Retinal pigment epithelial cell (primary cell): ENCODE measurements at places on chromosomes 11 and 22.

- DNase-seq = peak; percentile 43
These were observed 34.9 kb upstream of the DAGLA start for GRCh38 chr11:61645179-61645868.

DNA sequence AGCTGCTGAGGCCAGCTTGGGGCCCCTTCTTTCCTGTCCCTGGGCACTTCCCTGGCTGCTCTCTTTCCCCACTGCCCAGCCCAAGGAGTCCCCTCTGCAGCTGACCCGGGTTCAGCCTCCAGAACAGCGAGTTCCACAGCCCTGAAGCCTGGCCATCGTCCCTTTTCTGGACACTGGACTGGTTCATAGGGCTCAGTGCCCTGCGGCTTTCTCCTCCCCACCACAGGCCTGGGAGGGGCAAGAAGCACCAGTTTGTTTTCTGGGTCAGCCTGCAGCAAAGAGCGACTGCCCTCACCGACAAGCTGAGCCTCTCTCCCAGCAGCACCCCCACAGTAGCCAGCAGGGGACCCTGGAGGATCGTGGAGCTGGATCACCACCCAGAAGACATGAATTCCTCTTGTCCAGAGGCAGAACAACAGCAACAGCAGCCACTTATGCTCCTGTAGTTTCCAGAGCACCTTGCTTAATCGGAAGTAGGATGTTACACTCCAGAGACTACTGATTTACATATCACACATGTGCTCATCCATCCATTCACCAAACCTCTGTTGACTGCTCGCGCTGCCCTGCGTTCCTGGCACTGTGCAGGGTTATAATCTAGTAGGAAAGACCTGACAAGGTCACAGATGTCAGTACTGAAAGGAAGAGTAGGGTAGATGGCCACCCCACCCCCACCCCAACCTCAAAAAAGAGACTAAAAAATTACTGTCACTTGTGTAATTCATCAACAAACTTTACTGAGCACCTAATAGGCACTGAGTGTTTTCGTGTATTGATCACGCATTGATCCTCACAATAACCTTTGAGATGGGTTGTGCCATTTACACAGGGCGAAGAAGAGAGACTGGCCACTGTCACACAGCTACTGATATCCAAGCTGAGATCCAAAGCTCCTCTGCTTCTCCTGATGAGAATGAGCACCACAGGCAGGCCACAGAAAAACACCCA lies 13.0 kb upstream of the CXCR5 start:
- DNase-seq = no peak

GRCh38 chr22:23212061-23213021 lies 32.0 kb downstream of the BCR start:
- no peak for DNase-seq

DNA sequence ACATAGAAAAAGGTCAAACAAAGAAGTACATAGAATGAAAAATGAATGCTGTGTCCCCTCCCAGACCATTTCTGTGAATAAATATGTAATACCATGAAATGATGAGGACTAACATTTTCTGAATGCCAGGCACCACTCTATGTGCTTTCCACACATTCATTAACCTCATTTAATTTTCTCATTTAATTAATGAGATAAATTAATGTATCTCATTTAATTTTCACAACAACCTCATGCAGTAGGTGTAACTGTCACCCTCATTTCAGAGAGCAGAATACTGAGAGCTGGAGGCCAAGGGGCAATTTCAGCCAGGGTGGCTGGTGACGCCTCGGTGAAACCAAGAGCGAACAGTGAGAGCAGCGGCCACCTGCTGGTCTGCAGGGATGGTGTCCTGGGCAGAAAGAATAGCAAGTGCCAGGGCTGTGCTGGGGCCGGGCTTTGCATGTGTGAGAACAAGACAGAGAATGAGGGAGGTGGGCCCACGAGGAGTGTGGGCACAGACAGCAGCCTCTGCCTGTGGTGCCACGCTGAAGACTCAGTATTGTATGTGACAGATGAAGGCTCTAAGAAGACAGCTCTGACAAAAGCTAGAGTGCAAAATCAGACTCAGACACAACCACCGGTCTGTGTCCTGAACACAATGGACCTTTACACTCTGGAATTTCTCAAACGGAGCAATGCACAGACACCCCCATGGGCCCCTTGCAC lies 1.8 kb upstream of the SERPIND1 start:
- DNase-seq = no peak

DNA sequence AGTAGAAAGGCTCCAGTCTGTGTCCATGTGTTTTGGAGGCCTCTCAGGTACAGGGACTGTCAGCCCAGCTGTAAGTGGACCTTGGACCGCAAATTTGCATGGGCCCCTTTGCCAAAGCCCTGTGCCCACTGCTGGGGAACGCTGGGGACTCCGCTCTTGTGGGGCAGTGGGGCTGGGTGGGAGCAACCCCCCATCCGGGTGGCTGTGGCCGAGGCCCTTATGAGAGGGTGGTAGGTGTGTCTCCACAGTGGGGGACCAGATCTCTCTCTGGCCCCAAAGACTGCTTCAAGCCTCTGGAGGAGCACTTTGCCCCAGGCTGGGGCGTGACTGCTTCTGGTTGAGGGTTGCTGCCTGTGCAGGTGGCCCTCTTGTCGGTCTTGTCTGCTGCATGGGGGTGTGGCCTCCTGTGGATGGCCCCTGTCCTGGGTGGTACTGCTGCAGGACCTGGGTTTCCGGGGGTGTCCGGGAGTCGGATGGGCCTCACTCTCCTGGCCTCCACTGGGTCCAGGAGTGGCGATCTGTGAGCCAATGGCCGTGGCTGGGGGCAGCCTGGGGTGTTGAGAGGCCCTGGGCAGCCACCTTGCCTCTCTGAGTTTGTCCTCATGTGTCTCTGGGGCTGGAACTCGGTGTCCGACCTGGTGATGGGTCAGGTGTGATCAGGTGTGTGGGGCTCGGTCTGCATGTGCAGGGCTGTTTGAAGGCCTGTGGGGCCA lies 15.9 kb downstream of the KCNQ1 start:
- DNase-seq = no peak

DNA sequence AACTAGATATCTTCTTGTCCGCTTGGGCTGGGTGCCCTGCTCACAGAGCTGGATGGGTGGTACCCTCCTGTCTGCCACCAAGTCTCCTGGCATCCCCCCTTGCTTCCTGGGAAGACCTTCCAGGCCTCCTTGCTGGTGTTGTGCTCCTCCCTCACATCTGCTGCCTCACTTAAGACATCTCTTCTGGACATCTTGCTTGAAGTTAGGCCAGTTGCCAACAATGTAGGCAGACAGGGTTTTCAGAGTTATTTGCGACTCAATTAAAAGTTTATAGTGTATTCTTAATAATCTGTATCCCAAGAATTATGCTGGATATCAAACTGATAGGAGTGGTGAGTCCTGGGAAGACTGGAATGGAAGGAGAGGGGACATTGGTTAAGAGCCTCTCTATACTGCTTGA lies 64.0 kb upstream of the TNRC6B start:
- no peak for DNase-seq

- DNase-seq = no peak
These were observed 31.9 kb downstream of the OPCML start for GRCh38 chr11:133500435-133500834.

GRCh38 chr11:114447892-114448291 lies 8.6 kb downstream of the REXO2 start:
- no peak for DNase-seq

DNA sequence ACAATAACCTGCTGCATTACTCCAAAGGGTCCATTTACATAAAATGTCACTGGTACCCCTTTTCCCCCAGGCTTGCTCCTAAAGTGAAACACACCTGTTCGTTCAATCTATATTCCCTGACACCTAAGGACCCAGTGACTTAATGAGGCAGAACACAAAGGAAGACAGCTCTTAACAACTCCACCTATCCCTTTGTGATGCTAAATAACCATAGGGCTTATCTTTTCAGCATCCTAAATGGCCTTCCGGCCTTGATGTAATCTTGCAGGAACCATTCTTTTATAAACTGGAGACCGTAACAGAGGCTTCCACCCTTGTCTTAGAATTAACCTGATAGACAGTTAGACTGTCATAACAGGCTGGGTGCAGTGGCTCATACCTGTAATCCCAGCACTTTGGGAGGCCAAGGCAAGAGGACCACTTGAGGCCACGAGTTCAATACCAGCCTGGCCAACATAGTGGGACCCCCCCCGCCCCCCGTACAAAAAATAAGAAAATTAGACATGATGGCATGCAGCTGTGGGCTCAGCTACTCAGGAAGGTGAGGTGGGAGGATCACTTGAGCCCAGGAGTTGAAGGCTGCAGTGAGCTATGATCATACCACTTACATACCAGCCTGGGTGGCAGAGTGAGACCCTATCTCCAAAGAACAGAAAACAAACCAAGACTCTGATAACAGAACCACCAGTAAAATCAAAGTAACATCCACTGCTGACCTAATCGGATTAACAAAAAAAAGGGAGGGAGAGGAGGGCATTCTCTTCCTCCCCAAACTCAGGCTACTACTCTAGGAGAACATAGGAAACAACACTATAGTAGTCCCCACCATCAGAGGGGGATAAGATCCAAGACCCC lies 5.1 kb downstream of the CHEK2 start:
- DNase-seq = no peak

DNA sequence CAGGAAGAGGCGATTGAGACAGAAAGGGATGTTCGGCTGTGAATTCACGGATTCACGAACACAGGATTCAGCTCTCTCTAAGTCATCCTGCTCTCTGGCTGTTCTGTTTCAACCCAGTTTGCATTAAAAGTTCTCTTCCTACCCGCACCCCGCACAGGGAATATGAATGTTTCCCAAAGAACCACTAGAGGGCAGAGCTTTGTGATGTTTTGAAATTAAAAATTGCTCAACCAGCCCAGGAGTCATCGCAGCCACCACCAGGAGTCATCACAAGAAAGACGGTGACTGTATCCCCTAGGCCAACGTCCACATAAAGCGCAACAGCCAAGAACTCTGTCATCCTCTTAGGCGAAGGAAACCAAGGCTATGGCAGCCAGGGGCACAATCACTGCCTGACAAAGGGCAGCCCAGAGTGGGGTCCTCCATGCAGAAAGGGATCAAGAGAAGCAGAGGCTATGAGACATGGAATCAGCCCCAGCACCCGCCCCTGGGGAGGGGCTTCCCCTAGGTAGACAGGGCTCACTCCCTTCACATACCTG lies 122.4 kb downstream of the WT1 start:
- DNase-seq = no peak

DNA sequence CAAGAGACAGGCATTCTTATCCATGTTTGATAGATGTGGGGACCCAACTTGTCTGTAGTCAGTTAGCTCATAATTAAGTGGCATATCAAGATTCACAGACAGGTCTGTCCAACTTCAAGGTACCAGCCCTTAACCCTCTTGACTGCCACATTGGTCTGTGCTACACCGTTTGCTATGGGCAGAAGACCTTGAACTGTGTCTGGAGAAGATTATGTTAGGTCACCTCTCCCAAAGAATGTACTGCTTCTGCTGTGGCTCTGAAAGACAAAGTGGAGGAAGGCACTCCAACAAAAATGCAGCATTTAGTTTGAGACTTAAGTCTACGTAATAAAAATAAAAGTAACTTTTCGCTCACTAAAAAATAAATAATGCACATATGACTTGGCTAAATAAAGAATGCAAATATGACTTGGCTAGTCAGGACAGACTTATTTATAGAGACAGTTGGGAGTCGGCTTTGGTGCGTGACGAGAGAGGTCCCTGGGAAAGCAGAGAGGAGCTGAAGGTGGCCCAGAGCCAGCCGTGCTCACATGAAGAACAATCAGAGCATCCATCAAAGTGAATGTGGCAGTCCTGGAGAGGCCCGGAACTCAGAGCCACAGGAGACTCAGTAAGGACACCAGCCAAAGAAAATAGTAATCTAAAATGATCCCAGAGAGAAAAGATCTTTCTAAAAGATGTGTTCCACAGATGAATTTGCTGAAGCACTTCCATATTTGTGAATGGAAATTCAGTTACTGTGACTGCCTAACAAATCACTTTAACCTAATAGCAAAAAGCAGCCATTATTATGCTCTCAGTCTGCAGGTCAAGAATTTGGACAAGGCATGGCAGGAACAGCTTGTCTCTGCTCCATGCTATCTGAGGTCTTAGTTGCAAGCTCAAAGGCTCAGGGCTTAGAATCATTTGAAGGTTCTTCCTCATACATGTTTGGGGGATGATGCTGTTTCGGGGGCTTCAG lies 35.0 kb downstream of the CWC15 start:
- DNase-seq = no peak

- no peak for DNase-seq
These were observed 61.5 kb downstream of the CACNG2 start for GRCh38 chr22:36641902-36642640.

GRCh38 chr11:121248496-121248895 lies 44.1 kb upstream of the SC5D start:
- no peak for DNase-seq

GRCh38 chr11:121841487-121842191 lies 274.4 kb downstream of the BLID start:
- peak; percentile 69 for DNase-seq

GRCh38 chr11:76314741-76315090 lies 66.2 kb downstream of the THAP12 start:
- DNase-seq = no peak

DNA sequence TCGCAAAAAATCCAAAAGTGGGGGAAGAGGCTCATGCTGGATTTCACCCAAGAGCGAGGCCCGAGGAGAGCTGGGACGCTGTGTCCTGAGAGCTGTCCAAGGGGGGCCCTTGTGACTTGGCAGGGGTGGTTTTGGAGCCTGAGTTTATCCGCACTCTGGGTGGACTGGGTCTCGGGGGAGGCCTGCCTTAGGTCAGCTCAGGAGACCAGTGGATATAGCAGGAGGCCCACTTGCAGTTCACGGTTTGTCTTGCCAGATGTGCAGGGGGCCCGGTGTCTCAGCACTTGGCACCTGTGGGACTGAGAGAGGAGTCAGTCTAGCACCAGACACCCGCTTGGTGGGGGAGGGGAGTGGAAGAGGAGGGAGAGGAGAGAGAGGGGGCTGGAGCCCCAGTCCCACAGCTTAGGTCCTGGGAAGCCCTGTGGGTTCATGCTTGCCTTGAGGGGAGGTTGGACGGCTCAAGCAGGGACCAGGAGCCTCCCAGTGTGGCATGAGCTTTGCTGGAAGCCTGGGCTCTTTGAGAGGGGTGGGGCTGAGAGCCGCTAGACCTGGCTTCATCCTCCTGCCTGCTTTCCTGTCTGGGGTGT lies 33.4 kb downstream of the PARVB start:
- DNase-seq = no peak
